ENCODE measurements at places on chromosomes 7 and 10.
A peak's percentile ranks its signal among the peaks of the same experiment; 100 is the strongest.

GRCh38 chr7:28083164-28083997 lies 97.2 kb downstream of the JAZF1 start:
- DNase-seq: no peak

GRCh38 chr7:22116451-22117030 lies 170.8 kb upstream of the CDCA7L start:
- no peak for DNase-seq

DNA sequence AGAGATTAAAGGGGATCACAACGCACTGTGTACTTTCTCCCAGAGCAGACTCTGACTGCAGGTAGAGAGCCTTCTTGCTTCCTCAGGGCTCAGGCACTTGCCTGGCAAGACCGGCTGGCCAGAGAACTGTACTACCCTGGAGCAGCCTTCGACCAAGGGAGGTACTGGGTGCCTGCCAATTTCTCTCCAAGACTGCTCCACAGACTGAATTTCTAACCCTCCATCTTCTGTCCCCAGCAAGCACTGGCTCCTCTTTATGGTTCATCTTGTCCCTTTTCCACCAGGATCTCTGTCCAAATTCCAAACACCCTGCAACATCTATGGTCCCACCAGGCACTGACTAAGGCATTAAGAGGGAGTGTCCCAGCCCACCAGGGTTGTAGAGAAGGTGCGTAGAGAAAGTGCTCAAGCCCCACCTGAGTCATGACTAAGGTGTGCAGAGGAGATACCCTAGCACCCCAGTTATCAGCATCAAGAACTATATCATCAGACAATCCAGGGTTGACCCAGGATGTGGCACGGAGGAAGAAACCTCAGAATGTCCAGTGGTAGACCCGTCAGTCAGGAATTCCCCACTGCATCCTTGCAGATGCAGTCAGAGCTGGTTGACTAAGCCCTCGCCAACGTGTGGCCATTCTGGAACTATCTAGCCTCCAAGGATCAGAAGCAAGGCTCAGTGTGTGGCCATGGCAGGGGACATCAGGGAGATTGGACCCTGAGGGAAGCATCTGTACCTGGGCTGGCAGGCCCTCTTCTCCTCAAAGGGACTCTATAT lies 60.9 kb upstream of the CAMK2B start:
- DNase-seq: no peak

- no peak for DNase-seq
These were observed 324.1 kb downstream of the LRMDA start for GRCh38 chr10:75755528-75755927.

DNA sequence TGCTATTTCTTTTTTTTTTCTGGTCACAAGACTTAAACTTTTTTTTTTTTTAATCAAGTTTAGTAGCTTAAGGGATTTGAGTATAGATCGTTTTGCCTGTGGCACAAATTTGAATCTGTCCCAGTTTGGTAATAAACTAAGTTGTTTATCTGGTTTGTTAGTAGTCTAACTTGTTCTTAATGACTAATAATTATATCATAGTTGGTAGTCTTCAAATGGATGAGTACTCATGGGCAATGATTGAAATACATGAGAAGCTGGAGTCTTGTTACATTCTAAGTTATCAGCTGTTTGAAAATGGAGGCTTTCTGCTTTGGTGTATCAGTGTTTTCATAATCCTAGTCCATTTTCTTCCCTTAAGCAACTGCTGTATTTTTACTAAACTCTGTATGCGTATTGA lies 12.3 kb downstream of the BTAF1 start:
- DNase-seq: no peak

- DNase-seq: peak; percentile 3
These were observed 20.1 kb upstream of the NMT2 start for GRCh38 chr10:15188603-15189002.

DNA sequence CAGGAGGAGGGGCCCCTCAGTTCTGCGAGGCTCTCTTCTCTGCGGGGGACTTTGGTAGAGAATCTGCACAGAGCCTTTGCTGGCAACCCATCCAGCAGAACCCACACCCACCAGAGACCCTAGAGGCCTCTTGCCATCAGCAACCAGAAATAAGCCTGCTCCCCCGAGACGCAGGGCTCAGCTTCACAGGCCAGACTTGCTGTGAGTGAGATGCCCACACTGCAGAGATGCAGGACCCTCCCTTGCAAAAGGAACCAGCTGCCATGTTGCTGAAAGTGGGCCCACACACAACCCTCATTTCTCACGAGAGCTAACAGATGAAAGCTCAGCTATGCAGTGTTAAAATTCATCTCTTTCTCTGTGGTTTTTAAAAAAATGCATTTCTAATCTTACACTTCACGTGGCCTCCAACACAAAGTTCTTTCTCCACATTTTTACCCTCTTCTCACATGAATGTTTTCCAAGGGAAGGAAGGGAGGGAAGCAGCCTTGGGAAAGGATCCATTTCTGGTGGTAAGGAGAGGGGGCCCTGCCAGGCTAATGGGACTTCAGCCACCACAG lies 171.6 kb downstream of the CCDC3 start:
- DNase-seq: no peak

- DNase-seq: no peak
These were observed 32.4 kb downstream of the SEMA3D start for GRCh38 chr7:85154282-85154937.

DNA sequence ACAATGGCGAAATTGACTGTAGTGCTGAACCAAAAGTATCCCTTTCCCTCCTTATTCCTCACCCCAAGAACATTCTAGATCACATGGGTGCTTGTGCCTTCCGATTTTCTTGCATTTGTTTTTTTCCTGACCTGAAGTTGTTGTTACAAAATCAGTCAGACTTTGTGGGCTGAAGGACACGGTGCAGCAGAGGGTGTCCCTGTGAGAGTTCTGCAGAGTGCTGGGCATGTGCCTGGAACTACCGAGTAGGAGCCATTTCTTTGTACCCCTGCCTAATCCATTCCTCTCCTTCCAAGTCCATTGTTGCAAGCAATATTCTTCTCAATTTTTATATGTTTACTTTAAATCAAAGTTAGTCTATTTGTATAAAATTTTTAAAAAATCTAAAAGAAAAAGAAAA lies 35.3 kb upstream of the GJD4 start:
- no peak for DNase-seq

DNA sequence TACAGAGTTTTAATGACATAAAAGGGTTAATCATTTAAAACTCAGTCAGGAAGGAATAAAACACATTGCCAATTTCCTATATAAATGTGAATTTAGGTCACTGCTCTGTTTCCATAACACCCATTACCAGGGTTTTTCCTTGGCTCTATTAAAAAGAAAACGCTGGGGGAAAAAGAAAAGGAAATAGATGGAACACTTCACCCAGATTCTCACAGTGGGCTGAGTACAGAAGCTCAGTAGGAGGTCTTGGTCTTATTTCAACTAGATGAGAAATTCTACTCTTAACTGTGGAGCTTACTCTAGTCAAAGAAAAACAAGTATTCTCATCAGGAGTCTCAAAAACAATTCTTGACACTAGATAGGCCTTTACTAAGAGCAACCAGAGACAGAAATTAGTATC lies 36.5 kb downstream of the GLUD1 start:
- no peak for DNase-seq

DNA sequence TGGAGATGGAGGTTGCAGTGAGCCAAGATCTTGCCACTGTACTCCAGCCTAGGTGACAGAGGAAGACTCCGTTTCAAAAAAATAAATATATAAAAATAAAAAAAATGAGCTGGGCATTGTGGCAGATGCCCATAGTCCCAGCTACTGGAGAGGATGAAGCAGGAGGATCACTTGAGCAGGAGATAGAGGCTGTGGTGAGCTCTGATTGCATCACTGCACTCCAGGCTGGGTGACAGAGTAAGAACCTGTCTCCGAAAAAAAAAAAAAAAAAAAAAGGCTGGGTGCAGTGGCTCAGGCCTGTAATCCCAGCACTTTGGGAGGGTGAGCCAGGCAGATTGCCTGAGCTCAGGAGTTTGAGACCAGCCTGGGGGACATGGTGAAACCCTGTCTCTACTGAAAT lies 11.8 kb downstream of the ZNF487 start:
- DNase-seq: no peak

DNA sequence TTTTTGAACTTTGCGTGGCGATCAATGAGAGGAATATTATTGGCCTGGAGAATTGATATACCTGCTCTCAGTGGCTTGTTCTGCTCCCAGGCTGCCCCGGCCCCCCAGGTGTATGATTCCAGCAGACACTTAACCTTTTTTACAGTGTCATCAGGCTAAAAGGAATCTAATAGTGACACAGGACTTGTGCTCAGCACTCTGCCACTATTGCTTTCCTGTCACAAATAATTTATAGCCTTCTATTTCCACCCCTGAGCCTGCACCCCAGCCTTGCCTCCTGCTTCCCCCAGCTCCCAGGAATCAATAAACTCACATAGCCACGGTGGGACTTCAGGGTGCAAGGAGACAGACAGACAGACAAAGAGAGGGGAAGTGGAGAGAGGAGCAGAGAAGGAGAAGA lies 28.3 kb downstream of the PAX2 start:
- no peak for DNase-seq

Data from stimulated activated naive CD8-positive, alpha-beta T cell treated with anti-CD3 and anti-CD28 coated beads, Interleukin-15, amount 100 ng/mL, for 72 hours (primary cell).